ENCODE measurements at places on chromosomes 12 and 14.

DNA sequence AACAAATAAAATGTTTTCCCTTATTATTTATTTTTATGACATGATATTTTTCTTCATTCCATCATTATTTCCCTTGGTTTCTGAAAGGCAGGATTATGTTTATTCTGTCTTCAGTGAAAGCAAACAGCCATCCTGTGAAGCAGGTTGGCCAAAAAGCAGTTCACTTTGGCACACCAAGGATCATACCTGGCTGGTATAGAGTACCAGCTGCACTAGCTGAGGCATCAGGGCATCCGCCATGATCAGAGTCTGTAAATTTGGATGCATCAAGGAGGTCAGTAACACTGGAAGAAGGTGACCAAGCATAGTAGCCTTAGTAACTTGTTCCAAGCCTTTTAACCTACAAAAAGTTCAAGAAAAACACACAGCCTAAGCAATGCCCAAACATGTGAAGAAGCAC lies 123.3 kb downstream of the HECTD4 start:
- no peak for DNase-seq

GRCh38 chr12:2312175-2312574 lies 259.4 kb downstream of the CACNA1C start:
- no peak for DNase-seq

- no peak for DNase-seq
Measured at GRCh38 chr12:89370421-89370831, 18.1 kb upstream of the DUSP6 start.

- DNase-seq, result no peak
Measured at GRCh38 chr12:76374386-76375020, 26.3 kb upstream of the BBS10 start.

GRCh38 chr14:24630872-24631477 lies 3.0 kb downstream of the GZMB start:
- DNase-seq, result no peak

GRCh38 chr12:98418357-98419075 lies 96.9 kb upstream of the TMPO start:
- no peak for DNase-seq

DNA sequence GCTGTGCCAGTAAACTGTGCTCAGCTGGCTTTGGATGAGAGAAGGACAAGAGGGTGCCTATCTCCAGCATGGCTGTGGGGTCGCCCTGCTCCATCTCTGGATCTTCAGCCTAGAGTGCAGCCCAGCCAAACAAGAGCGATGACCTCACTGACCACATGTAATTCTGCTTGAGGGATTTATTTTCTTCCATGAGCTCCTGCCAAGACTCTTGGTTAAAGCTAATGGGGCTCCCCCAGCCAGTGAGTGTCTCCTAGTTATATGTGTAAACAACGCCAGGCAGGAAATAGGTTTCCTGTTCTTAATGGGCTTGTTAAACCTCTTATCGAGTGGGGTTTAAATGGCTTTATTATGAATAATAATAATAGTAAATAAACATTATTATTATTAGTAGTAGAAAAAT lies 397.2 kb downstream of the NRXN3 start:
- DNase-seq, result no peak

GRCh38 chr12:5295996-5296395 lies 135.9 kb upstream of the NTF3 start:
- DNase-seq, result no peak

GRCh38 chr12:114167431-114167830 lies 201.3 kb upstream of the RBM19 start:
- DNase-seq, result no peak

DNA sequence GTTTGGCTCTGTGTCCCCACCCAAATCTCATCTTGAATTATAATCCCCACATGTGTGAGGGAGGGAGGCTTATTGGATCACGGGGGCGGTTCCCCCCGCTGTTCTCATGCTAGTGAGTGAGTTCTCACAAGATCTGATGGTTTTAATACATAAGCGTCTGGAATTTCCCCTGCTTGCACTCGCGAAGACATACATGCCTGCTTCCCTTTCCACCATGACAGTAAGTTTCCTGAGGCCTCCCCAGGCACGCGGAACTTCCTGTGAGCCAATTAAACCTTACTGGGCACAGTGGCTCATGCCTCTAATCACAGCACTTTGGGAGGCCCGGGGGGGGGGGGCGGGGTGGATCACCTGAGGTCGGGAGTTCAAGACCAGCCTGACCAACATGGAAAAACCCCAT lies 60.8 kb downstream of the R3HDM2 start:
- no peak for DNase-seq

DNA sequence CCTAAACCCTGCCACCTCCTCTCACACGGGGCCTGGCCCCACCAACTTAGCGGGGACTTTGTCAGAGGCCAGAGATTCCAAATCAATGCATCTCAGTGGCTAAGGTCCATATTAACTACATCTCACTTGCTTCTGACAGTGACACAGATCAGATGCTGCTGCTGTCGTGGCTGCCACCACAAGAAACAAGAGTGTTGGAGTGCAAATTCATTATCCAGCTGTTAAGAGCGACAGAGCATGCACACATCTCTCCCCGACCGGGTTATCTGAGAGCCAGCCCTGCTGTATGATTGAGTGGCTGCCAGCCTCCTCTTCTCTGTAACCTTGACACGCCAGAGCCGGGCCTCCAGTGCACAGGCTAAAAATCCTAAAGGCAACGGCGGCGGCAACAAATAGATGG lies 40.2 kb downstream of the SPRING1 start:
- DNase-seq, result no peak

All from Ammon's horn (tissue), 1 donor.